Occipital lobe (tissue), 3 donors: ENCODE measurements at places on chromosomes 6 and 20. TPM values are rescaled to one million over a fixed set of nuclear protein-coding genes. Genes with fewer than 3 reads are reported as not detected.

The HSPA1L gene
- 4.4 TPM for total RNA-seq

The IMPG1 gene
- not detected for total RNA-seq

The EGFL8 gene
- 7.5 TPM for total RNA-seq

The CCN6 gene
- total RNA-seq = not detected

The SLC26A8 gene
- total RNA-seq = 5.3 TPM

The SLC17A3 gene
- not detected for total RNA-seq

The NEDD9 gene
- total RNA-seq = 19.2 TPM

The BPIFA1 gene
- not detected for total RNA-seq

The IL17A gene
- total RNA-seq = not detected

The NEURL2 gene
- total RNA-seq = 2.8 TPM

GRCh38 chr6:122645256-122645655 lies 35.1 kb downstream of the PKIB start:
- DNase-seq = no peak

DNA sequence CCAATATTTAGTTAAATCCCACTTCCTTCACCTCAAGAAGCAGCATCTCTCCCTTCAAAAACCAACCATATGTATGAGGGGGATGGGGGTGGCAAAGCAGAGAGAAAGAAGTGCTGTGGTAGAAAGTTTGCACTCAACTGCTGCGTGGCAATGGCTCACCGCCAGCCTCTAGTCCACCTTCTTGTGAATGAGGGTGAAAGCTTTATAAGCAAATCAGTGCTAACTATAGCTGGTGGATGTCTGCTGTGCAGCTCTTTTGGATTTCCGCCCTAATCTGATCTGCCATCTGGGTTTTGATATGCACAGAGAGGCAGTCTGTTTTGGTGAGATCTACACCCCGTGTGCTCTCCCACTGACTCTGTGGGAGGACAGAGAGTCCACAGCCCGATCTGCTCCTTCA lies 281.2 kb upstream of the SUPT3H start:
- DNase-seq = no peak

- no peak for DNase-seq
Observed at GRCh38 chr6:5997420-5997987, 9.2 kb downstream of the NRN1 start.

- no peak for DNase-seq
Observed at GRCh38 chr6:45513213-45513618, 135.5 kb upstream of the SUPT3H start.

GRCh38 chr20:16020971-16021370 lies 552.3 kb downstream of the KIF16B start:
- no peak for DNase-seq

- no peak for DNase-seq
Observed at GRCh38 chr6:43579171-43579570, 3.2 kb downstream of the POLH start.

DNA sequence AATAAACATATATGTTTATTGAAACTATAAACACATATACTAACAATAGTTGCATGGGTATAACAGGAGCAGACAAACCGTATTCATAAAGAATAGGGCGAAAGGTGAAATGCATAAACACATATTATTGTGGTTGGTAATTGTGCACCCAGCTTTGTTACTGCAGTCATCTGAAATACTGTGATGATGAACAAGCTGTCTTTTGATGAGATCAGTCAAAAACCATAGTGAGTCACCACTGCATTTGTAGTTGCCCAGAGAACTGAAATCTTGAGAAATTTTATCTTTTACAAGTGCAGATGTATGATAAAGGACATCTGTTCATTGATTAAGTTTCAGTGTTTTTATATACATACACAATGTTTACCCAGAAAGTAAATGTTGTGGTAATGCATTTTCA lies 133.7 kb downstream of the MYO6 start:
- DNase-seq = no peak

- no peak for DNase-seq
Observed at GRCh38 chr20:38452880-38453624, 17.9 kb upstream of the SNHG17 start.

DNA sequence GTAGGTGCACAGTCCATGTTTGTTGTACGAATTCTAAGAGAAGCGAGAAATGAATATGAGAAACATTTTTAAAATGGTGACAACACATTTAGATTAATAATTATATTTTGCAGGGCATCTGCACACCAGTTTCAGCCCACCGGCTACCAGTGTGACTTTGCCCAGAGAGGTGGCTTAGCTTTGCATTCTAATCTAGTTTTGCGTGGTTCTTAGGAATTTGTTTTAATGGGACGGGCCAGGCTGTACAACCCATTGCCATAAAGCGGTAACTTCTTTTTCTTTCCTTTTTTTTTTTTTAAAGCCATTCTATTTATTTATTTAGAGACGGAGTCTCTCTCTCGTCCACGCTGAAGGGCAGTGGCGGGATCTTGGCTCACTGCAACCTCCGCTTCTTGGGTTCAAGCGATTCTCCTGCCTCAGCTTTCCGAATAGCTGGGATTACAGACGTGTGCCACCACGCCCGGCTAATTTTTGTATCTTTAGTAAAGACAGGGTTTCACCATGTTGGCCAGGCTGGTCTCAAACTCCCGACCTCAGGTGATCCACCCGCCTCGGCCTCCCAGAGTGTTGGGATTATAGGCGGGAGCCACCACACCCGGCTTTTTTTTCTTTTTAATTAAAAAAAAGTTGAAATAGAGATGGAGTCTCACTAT lies 829 bp downstream of the MANBAL start:
- no peak for DNase-seq
